ENCODE measurements at places on chromosomes 6 and 20. TPM values are rescaled to one million over a fixed set of nuclear protein-coding genes. Genes with fewer than 3 reads are reported as not detected.

CLVS2 gene
- not detected for total RNA-seq

SNAP91 gene
- total RNA-seq = not detected

- no peak overlapping the region for H3K27ac ChIP-seq
- H3K27me3 ChIP-seq = no peaks in the 10 kb centered on the region
- no peaks in the 10 kb centered on the region for H3K4me1 ChIP-seq
- H3K36me3 ChIP-seq = no peaks in the 10 kb centered on the region
Observed at GRCh38 chr20:12695937-12696336, 312.8 kb upstream of the SPTLC3 start.

GRCh38 chr20:49887251-49888211, 27.8 kb downstream of the SPATA2 start:
- H3K36me3 ChIP-seq = peaks cover 22% of the 10 kb centered on the region
- DNase-seq = no peak
- H3K4me1 ChIP-seq = peaks cover 12% of the 10 kb centered on the region
- no peak overlapping the region for H3K4me3 ChIP-seq
- no peaks in the 10 kb centered on the region for H3K27me3 ChIP-seq

- peak overlapping the region; percentile 44 for H3K27ac ChIP-seq
- peaks cover 15% of the 10 kb centered on the region for H3K4me1 ChIP-seq
- no peak overlapping the region for H3K4me3 ChIP-seq
- no peaks in the 10 kb centered on the region for H3K27me3 ChIP-seq
- no peak for DNase-seq
- H3K36me3 ChIP-seq = peaks cover 3% of the 10 kb centered on the region
Observed at GRCh38 chr6:136609873-136610706, 59.9 kb upstream of the MAP7 start.

DNA sequence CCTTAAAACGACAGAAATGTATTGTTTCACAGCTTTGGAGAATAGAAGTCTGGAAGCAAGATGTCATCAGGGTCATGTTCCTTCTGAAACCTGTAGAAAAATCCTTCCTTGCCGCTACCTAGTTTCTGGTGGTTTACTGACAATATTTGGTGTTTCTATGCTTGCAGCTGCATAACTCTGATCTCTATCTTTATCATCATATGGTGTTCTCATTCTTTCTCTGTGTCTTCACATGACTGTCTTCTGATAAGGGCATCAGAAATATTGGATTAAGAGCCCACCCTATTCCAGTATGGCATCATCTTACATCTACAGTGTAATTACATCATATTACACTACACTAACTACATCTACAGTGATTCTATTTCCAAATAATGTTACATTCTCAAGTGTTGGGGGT, 148.0 kb downstream of the MANEA start:
- no peak overlapping the region for H3K27ac ChIP-seq
- H3K4me1 ChIP-seq = no peaks in the 10 kb centered on the region
- no peak overlapping the region for H3K4me3 ChIP-seq
- no peaks in the 10 kb centered on the region for H3K36me3 ChIP-seq
- no peak for DNase-seq

DNA sequence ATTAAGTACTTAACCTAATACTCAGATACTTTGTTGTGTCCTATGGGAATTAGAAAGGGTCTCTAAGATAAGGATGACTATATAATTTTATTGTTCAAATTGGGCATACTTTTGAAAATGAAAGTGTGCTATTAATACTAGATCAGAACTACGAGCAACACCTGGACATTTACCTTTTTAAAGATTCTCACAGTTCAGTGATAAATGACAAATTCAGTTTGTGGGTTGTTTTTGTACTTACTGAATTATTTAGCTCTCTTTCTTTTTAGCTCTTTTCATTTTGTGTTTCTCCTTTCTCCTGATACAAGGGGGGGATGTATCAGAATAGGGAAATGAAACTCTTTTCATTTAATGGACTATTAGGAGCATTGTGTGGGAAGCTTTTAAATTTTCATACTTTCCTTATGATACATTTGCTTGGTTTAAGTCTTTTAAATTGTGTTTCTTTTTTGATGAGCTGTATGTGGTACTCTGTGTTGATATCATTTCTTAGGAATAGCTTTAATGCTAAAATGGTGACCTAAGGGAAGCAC, 47.5 kb downstream of the PHF3 start:
- no peak overlapping the region for H3K27ac ChIP-seq
- DNase-seq = no peak
- H3K36me3 ChIP-seq = peaks cover 48% of the 10 kb centered on the region
- H3K4me3 ChIP-seq = no peak overlapping the region
- peaks cover 47% of the 10 kb centered on the region for H3K4me1 ChIP-seq
- no peaks in the 10 kb centered on the region for H3K27me3 ChIP-seq

DNA sequence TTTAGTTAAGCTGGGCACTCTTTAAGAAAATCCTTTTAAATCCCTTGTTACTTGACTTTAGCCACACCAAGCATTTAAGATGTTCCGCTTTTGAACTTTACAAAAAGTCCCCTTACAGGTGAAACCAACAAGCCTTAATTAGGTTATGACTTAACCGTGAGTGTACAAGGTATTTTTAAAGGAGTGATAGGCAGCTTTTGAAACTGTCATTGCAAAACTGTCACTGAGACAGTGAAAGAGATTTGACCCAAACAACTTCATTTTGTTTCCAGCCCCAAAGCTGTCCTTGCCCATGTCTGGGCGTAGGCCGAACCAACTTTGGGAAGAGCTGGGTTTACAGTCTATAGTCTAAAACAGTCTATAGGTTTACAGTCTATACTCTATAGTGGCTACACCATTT, 305.4 kb downstream of the FARS2 start:
- peaks cover 20% of the 10 kb centered on the region for H3K4me1 ChIP-seq
- no peak for DNase-seq
- H3K27me3 ChIP-seq = no peaks in the 10 kb centered on the region
- no peak overlapping the region for H3K4me3 ChIP-seq
- H3K27ac ChIP-seq = no peak overlapping the region
- H3K36me3 ChIP-seq = peaks cover 14% of the 10 kb centered on the region

All from activated CD4-positive, alpha-beta memory T cell treated with anti-CD3 and anti-CD28 coated beads for 36 hours (primary cell).